ENCODE measurements at places on chromosomes 11 and 22.

DNA sequence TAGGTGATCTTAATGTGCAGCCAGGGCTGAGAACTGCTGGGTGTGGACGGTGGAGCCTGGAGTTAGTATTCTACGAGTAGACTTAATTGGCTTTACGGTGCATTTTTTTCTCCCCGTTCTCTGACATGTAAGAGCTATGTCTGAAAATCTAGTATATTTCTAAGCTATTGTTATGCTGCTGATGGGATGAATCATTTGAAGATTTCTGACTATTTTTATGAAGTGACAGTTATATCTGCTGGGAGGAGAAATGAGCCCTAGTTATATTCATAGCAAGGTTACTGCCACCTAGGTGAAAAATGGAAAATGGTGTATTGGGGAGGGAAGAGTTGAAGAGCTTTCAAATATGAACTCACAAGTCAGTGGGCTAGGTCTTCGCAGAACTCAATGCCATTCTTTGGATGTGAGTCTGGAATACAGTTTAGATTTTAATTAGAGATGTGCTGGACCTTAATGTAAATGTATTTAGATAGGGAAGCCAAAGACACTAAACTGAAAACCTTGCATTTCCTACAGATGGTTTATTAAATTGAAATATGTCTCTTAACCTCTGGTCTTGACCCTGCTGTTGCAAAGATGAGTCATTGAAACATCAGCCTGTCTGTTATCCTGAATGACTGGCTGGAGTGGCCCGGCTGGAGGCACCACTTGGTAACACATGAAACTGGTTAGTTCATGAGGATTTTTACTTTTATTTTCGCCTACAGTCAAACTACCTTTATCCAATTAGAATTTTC lies 293.7 kb downstream of the DDX10 start:
- DNase-seq: no peak

DNA sequence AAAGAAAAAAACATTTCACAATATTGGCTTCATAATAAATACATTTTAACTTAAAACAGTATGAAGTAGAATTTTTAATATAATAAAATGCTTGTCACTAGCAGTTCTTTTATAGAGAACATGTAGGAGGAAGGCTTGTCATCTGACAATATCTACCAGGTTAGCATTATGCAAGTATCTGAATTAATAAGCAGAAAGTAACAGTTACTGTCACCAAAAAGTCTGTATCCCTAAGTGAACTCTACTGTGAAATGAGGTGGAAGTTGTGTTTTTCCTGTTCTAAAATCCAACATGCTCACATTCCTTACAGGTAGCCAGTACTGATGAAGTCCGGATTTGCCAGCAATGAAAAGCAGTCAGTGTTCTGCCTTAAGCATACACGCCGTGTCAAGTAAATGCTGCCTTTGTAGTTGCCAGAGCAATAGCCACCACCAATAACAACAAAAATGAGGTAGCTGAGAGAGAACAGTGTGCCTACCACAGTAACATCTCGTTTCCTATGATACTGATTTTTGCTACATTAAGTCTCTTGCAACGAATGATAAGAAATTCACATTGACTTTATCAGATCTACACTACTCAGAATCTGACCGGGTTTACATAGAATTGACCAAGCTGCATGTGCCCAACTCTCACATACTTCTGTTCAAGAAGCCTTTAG lies 95.5 kb downstream of the SIK3 start:
- DNase-seq: no peak

DNA sequence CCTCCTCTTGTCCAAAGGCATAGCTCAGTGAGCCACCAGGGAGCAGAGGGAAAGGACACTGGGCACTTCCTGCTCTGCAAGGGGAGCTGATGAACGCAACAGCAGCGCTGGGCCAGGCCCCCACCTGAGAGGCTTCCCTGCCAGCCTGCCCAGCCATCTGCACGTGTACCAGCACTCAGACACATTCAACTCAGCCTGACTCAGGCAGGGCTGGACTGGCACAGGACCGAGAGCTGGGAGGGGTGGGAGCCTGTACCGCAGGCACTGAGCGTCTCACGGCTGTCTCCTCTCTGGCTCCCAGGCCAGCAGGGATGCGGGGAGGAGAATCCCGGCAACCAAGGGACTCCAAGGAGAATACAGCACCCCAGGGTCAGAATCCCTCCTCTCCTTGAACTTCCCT lies 411.8 kb downstream of the CTTN start:
- DNase-seq: no peak

- DNase-seq: no peak
Measured at GRCh38 chr11:32831221-32831620, 1.5 kb downstream of the PRRG4 start.

- no peak for DNase-seq
Measured at GRCh38 chr11:47863189-47863897, 15.2 kb upstream of the NUP160 start.

DNA sequence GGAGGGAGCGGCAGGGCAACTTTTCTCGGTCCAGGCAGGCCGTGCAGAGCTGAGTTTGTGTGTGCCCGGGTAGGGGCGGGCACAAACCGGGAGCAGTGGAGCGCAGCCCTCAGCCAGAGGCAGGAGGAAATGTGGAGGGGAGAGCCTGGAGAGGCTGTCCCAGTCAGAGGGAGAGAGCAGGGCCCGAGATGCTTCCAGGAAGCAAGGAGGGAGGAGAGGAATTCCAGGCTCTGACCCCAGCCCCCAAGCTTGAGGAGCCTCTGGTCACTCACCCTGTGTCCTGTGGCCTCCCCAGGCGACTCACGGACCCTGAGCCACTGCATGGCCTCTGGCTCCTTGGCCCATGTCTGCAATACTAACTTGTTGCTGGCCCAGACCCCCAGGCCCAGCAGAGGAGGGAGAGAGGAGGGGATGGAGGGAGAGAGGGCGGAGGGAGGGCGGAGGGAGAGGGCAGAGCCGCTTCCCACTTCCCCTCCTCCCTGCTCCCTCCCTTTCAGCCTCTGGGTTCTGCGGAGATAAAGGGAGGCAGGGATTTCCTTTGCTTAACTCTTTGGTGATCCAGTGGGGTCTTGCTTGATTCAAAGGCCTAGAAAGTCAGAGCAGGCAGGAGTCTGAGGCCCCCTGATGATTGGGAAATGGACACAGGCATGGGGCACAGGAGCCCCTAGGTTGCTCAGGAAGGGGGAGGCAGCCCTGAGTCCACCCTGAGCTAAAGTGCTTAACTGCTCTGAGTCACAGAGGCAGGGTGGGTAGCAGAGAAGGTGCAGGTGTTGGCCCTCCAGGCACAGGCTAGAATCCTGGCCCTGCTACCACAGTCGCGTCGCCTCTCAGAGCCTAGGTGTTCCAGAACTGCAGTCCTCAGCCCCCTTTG lies at the start of gene C1QTNF6:
C1QTNF6 (minus strand) TSS at position 357 of the 871 bp plus-strand sequence; CDS start at position 323, 34 bp downstream.
- DNase-seq: no peak

- no peak for DNase-seq
Measured at GRCh38 chr11:99522467-99523173, 501.9 kb downstream of the CNTN5 start.

- no peak for DNase-seq
Measured at GRCh38 chr11:24622262-24622661, 125.4 kb downstream of the LUZP2 start.

GRCh38 chr22:22689621-22690345 lies 45.4 kb downstream of the GGTLC2 start:
- DNase-seq: no peak

GRCh38 chr11:8839957-8840945 lies 70.7 kb upstream of the AKIP1 start:
- peak; percentile 39 for DNase-seq

DNA sequence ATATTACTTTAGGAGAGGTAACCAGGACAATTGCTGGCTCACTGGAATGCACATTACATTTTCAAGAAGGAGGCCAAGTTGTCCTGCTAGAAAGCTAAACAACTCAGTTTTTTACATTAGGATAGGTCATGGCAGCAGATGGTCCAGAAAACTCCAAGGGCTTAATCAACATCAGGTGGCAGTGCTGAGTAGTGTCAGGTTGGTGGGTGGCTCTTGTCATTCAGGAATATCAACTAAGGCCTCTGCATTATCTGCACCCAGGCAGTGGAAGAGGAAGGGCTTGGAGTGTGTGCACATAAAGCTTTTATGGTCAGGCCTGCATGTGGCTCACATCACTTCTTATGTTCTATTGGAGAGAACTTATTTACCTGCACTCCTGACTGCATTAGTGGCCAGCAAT lies 32.2 kb upstream of the OR4B1 start:
- no peak for DNase-seq

GRCh38 chr11:19162951-19163505 lies 38.8 kb downstream of the CSRP3 start:
- DNase-seq: no peak

DNA sequence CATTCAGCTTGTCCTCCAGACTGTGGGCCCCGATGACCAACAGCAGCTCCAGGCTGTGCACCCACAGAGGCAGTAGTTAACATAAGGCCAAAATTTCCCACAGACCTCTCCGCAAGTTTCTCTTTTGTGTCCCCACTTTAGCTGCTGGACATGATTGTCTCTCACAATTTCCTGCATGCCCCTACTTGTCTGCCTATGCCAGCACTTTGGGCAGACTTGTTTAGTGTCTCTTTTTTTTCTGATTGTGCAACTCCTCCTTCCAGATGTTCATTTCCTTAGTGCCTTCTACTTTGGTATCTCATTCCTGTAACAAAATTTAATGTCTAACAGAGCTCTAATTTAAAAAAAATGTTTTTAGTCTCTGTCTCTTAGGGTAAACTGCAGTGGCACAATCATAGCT lies 23.8 kb upstream of the SCN3B start:
- no peak for DNase-seq

DNA sequence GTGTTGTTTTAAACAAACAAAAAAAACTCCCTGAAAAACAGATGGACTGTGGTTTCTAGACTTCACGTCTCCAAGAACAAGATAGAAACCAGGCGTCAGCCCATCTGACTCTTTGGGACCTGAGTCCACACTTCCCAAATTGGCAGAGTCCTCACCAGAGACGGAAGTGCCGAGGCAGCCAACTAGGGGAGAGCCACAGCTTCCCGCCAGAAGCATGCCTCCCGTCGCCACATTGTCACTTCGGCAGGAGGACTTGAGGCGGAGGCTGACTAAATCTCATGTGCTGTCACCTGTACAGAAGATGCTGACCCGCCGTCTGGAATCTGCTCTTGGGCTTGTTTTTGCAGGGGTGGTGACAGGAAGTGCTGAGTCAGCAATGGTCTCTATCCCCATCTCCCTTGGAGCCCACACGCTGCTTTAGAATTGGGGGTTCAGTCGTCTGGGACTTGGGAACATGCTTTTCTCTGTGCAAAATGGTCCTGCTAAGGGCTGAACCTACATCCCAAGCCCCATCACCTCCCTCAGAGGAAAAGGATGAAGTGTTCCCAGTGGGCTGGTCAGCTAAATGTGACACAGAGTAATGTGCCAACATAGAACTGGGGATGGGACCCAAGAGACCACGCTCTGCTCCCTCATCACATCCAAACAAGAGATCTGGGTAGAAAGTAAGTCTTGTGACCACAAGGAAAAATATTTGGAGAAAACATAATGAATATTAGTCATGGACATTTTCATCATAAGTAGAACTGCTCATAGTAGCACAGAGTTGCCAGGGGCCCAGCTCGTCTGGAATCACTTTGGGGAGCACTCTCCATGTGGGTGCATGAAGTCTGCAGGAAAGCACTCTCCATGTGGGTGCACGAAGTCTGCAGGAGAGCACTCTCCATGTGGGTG lies 152.9 kb downstream of the SNX19 start:
- DNase-seq: no peak

GRCh38 chr11:27196203-27196897 lies 155.7 kb downstream of the BBOX1 start:
- no peak for DNase-seq

GRCh38 chr22:49295465-49295743 lies 532.3 kb downstream of the BRD1 start:
- DNase-seq: no peak

GRCh38 chr22:41551877-41552582 lies 7.8 kb upstream of the POLR3H start:
- no peak for DNase-seq

GRCh38 chr11:124075841-124076651 lies 34.9 kb upstream of the OR10G7 start:
- DNase-seq: peak; percentile 34

- DNase-seq: no peak
Measured at GRCh38 chr11:61278001-61278470, 17.1 kb downstream of the VWCE start.

- no peak for DNase-seq
Measured at GRCh38 chr11:133832096-133832990, 13.0 kb downstream of the SPATA19 start.

GRCh38 chr11:33663121-33663520 lies 37.5 kb downstream of the C11orf91 start:
- no peak for DNase-seq

DNA sequence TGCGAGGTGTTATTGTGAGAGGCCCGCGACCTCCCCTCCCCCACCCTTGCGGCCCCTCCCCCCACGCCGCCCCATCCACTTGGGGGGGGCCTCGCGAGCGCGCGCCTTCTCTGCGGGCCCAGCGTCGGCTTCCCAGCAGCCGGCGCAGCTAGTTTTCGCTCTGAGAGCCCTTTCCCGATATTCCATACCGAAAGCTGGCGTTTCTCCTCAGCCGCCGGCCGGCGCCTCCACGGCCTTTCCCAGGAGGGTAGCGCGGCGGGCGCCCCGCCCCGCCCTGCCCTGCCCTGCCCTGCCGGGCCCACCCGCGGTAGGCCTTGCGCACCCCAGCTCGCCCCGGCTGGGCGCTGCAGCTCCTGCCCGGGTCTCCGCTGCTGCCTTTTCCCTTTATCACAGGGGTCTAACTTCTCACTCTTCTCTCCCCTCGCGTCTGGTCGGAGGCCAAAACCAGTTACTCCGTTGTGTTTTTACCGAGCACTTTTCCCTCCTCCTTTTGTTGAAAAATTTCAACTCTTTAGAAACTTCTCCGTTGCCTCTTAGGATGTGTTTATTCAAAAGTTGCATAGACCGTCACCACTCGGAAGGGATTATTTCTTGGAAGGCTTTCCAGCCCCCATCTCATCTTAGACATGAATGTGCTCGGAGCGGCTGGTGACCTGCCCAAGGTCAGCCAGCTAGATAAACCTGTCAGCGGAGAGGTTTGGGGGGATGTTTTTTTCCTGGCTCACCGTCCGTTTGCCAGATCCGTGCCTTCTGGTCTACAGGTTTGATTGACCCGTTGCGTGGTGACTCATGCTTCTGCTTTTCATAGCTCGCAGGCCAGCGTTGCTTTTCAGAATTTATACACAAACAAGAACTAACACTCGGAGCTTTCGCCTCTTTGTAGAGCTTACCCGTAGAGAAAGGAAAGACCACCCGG lies 648 bp downstream of the PAFAH1B2 start:
- DNase-seq: peak; percentile 73

- no peak for DNase-seq
Measured at GRCh38 chr11:76658231-76658630, 12.3 kb downstream of the LRRC32 start.

DNA sequence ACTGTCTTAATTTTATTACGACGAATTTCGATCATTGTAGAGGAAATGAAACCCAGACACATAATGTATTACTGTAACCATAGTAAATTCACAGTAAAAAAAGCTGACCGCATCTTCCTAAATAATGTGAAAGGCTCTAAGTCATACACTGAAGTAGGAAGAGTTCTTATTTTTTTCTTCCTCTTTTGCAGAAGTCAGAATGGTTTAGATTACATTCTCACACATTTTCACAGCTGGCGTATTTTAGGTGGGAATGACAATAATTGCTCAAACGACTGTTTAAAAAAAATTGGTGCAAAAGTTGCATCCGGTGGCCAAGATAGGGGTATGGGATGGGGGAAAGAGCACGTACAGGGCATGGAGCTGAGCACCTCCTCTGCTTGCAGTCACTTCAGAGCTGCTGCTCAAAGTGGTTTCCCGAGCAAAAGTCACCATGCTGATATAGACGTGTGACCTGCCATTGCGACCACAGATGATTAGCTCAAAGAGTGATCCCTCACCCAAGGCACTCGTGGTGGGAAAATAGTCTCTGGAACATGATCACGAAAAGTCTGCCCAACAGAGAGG lies 35.3 kb downstream of the MMP13 start:
- peak; percentile 22 for DNase-seq

Data from GM10248 (cell line).